ENCODE measurements at places on chromosomes 5 and 9. TPM values are rescaled to one million over a fixed set of nuclear protein-coding genes. Genes with fewer than 3 reads are reported as not detected.

DNA sequence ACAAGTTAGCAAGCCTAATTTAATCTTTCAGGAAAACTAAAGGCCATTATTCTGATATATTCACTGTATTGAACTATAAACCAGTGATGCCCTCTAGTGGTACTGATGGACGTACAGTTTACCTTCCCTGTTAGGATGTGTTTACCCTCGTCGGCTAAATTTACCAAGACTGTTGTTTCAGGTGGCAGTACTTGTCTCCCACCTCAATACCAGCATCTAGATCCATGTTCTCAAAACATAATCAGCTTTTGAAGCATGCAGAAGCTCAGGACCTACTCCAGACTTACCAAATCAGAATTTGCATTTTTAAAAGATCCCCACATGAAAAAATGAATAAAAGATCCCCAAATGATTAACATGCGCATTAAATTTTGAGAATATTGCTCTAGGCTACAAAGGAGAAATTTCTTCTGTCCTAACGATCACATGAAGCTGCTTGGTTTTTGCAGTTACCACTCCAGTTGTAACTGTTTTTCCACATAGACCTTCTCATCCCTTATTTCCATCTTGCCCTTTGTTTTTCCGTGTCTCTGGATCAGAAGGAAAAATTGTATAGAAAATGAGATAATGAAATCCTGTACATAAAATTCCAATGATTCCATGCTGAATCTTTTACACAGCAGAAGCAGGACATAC, 3.2 kb upstream of the BAAT start:
- DNase-seq: peak; percentile 9

SPAAR gene
- not detected for total RNA-seq

GRCh38 chr5:75044406-75044805, 8.0 kb downstream of the GCNT4 start:
- DNase-seq: no peak

TTC23L gene
- total RNA-seq: 0.24 TPM

- DNase-seq: no peak
Measured at GRCh38 chr5:111167551-111167950, 56.6 kb upstream of the CAMK4 start.

KCNMB1 gene
- total RNA-seq: not detected

DNA sequence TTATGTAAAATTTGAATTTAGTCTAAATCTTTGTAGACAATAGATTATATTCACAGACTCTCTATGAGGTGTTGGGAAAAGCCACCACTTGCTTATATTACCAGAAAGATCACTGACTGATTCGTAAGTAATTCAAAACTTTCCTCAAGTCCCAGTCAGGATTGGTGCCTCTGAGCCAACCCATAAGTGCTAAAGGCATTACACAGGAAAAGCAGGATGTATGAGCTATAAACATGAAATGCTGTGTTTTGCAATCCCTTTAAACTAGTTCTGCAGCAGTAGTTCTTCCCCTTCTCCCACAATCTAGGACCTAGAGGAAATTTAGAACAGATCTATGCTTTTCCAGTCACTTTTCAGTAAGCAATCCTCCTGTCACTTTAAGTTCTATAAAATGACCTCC, 48.0 kb downstream of the SHLD3 start:
- DNase-seq: no peak

DNA sequence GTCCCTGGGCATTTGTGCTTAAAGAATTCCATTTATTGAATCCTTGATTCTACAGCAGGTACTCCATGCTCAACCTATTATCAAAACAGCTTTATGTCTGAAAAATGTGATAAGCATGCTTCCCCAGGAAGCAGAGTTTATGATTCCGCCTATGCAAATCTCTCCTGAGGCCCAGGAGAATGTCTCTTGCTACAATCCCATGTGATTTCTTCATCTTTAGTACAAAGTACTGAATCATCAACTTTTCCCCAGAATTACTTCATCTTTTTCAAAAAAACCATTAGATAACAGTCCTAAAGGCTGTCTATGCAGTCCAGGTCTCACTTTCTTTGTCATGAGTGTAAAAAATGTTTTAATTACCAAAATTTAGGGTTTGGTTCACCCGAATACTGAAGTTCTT, 130.2 kb upstream of the ADAMTSL1 start:
- DNase-seq: no peak

DNA sequence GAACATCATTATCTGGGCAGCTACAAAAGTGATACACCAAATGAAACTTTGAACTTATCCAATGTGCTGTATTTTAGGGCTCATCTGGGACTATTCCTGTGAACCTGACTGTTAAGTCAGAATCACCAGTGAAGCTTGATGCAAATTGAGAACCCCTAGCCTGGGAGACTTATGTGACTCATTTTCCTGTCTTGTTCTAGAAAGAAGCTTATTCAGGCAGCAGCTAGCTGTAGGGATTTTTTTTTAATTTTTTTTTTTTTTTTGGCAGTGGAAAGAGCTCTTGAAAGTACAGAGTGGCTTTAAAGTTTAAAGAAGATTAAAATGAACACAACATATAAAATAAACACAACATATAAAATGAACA, 81.1 kb upstream of the TNFAIP8 start:
- no peak for DNase-seq

- no peak for DNase-seq
Measured at GRCh38 chr5:38367410-38367809, 109.1 kb downstream of the EGFLAM start.

DNA sequence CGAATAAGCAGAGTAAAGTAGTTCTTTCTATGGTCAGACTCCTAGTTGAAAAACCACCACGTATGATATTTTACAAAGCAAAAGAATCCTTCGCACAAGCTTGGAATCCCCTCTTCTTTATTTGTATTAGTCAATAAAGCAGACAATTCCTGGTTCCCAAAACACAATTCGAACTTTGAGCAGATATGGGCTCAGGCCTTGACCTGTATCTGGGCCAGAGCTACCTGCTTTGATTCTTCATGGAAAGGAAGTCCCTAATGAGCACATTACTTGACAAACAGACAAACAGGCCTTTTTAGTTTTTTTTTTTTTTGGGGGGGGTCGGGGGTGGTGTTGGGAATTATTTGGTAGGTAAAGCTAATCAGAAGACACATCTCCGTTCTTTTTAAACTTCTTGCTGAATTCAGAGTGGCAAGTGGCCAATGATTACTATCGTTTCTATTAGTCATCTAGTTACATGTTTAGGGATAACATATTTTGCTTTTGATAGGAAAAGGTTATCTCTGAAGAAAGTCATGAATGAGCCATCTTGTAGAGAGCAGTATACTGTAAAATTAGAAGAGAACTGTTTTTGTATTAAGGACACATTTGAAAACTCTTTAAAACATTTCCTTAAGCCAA, 116.6 kb upstream of the HMHB1 start:
- no peak for DNase-seq

GRCh38 chr5:123344816-123345426, 78.3 kb downstream of the CEP120 start:
- no peak for DNase-seq

DNA sequence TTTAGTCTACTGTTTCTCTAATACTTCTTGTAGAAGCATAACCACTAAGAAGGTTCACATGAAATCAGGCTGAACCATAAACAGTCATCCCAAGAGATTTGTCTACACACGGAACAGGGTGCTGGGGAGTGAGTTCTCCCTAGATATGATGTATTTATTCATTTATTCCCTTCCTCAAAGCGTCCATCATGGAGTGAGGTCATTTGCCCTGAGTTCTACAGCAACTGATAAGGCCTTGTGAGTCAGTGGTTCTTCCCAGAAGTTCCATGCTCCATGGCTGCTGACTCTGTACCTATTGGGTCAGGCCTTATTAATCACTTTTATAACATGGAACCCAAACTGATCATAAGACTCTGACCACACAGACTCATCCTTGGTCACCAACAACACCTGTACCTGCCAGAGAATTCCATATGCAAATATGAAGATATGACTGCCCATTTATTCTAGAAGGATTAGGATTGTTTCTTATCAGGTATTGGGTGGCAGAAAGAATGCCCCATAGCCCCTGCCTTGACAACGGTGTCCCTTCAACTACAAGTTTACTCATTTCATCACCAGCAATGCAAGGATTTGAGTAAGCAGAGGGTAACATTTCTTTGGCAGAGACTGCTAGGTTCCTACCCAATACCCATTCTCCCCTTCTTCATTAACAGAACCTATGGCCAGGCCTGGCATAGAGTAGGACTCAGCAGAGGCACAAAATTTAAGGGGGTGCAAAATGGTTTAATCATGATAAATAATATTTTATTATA, 118.1 kb downstream of the LHFPL2 start:
- DNase-seq: no peak

CATSPER3 gene
- total RNA-seq: 0.29 TPM

DNA sequence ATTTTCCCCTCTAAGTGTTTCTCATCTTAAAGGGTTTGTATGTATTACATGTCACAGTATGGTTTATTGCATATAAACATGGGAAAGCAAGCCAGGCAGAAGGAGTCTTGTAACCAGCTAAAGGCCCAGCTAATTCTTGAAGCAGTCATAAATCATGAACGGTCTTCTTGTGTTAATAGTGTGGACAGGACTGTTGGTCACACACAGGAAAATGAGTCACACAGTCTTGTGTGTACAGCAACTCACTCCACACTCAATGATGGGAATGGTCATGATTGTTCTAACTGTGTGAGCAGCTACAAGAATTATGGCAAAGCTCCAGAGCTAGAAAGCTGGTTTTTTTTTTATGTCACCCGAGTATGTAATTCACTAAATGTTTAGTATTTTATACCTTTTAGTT, 123.9 kb downstream of the GHR start:
- DNase-seq: no peak

- DNase-seq: peak; percentile 10
Measured at GRCh38 chr9:127049044-127049443, 73.4 kb downstream of the ANGPTL2 start.

DNA sequence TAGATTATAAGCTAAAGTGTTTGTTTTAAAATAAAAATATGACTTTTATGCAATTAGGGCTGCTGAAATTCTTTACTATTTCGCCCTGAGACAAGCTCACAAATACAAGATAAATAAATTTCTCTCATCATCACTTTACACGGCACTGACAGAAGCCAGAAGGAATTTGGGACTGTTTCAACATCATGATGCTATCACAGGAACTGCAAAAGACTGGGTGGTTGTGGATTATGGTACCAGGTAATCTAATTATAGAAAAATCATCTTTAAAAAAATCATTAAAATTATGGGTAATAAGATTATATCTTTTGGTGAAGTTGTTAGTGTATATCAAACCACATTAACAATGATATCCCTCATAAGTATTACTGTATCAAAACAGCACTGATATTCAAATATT, 95.0 kb downstream of the MAN2A1 start:
- DNase-seq: no peak

- DNase-seq: no peak
Measured at GRCh38 chr5:140049205-140049604, 6.1 kb upstream of the NRG2 start.

DNA sequence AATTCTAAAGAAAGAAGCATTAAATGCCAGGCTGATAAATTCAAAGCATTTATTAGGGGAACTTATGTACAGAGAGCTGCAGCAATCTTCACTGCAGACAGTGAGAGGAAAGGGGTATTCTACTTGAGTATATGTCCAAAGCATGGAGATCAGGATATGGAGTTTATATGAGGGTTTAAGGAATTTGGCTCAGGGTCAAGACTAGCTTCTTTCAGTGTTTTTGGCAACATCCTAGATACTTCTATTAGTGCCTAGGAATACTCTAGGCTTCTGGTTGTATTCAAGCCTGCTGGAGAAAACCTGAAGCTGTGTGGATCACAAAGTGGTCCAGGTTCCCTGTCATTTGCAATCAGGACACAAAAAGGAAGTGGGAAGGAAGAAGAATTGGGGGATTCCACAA, 194.6 kb downstream of the CETN3 start:
- DNase-seq: no peak

- no peak for DNase-seq
Measured at GRCh38 chr5:103582364-103582763, 19.8 kb upstream of the NUDT12 start.

MRPS27 gene
- 86.9 TPM for total RNA-seq

AMACR gene
- 12.8 TPM for total RNA-seq

SPINK13 gene
- total RNA-seq: not detected

GRCh38 chr9:86077276-86077675, 22.1 kb downstream of the GOLM1 start:
- no peak for DNase-seq

DNA sequence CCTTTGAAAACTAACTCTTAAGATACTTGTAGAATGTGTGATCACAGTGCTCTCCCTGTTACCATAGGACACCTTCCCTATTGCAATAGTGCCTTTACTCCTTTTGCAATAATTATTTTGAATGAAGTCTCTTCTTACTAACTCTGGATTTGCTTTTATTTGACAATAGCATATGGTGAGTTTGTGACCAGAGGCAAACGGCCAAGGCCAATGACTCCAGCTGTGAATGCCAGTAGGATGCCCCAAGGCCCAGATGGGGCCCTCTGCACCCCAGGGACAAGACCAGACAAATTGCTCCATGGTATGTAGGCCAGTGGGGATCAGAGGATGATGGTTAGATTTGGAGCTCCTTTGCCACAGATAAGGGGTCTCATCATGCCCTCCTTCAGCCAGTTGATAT, 116.9 kb downstream of the NPR3 start:
- DNase-seq: no peak

- no peak for DNase-seq
Measured at GRCh38 chr5:5343568-5343967, 78.9 kb upstream of the ICE1 start.

TAF11L5 gene
- total RNA-seq: not detected

PLAC8L1 gene
- total RNA-seq: 0.96 TPM

DNA sequence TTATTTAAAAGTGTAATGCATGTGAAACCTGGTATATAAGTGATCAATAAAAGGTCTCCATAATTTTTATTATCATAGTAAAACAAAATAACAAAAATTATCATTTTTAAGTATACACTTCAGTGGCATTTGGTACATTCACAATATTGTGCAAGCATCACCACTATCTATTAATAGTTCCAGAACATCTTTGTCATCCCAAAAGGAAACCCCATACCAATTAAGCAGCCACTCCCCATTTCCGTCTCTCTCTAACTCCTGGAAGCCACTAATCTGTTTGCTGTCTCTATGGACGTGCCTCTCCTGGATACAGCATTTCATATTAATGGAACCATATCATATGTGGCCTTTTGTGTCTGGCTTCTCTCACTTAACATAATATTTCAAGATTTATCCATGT, 7.6 kb downstream of the OLFML2A start:
- DNase-seq: no peak
